Hippocampal formation (tissue), 2 donors: ENCODE measurements at places on chromosomes 2 and 18.

DNA sequence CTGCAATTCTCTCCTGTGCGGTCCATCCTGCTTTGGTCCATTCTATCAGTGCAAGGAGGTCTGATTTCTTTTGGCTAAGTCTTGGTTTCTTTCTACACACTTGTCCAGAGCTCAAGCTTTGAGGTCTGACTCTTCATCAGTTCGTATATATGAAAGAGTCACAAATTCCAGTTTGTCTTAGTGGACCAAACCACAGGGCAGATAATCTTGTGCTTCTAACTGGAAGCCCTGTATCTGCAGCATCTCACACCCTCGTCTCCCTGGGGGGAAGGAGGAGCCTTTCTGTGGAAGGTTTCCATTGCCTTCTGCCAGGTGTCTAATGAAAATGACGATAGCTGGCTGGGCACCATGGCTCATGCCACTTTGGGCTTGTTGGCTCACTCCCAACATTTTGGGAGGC is 148.5 kb downstream of the SPP2 start:
- DNase-seq: no peak

DNA sequence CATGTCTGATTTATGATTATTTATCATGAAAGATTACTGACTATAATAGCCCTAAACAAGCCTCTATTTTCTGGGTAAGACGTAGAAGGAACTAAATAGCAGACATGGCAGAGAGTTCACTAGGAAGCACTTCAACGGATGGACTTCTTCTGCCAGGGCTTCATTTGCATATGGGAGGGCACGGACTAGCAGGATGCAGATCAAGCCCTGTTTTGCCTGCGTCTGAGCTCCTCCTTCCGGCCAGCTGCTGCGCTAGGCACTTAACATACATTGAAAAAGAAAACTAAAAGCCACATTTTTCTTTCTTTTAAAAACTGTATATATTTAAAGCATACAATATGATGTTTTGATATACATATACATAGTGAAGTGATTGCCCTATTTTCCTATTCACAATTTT is 340.0 kb upstream of the MEX3C start:
- peak; percentile 63 for DNase-seq

- no peak for DNase-seq
Measured at GRCh38 chr2:175308005-175308404, 126.5 kb upstream of the ATP5MC3 start.

- no peak for DNase-seq
Measured at GRCh38 chr2:60424233-60424632, 129.2 kb downstream of the BCL11A start.

DNA sequence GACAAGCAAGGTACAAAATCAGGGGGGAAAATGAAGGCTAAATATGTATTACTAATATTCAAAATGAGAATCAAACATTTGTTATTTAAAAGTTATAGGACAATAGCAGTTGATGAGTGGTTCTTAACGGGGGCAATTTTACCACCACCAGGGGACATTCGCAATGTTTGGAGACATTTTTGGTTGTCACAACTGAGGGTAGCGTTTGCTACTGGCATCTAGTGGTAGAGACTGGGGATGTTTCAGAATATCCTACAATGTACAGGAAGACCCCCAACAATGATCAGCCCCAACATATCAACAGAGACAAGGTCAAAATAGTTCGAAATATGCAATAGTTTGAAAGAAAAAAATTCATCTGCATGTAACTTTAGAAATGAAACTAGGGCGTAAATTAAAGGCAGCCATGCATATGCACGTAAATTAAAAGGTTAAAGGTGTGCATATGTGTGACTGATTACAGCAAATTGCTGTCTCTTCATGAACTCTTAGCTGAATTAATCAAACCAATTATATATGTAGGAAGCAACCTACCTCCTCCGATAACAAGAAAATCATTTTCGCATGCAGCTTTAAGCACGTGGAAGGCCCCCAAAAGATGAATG is 61.2 kb upstream of the CUL3 start:
- peak; percentile 6 for DNase-seq
